ENCODE measurements at places on chromosomes 4 and X.

DNA sequence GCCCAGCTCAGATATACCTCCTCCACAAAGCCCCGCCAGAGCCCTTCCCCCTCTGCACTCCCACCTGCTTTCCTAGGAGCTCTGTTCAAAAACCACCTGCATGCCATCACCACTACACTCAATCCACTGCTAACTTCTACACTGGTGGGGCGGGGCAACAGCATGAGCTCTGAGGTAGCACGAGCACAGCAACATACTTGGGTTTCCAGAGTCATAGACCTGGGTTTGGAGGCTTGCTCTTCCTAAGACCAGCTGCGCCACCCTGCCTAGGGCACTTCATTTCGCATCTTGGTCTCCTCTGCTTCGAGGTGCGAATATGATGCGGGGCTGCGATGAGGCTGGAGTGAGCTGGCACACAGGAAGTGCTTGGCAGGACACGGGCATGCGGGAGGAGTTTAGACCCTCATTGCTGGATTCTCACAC, 3.6 kb downstream of the SASH3 start:
- peak; percentile 38 for DNase-seq

DNA sequence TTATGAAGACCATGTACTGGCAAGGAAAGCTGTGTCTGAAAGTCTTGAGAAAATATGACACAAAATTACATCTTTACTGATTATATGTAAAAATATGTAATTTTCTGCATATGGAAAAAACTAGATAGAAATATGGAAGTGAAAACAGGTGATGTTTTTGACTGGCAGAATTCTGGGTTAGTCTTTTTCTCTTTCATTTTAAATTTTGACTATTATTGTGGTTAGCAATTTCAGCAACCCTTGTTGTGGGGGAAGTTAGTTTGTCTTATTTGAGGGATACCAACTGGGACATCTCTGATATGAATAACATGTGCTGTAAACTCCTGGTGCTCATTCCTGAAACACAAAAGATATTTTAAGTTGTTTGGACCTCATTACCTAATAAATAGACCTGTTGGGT, 49.9 kb upstream of the CPEB2 start:
- DNase-seq: no peak

- DNase-seq: no peak
These were observed 359.6 kb upstream of the PITX2 start for GRCh38 chr4:110982486-110982885.

- DNase-seq: peak; percentile 26
These were observed 25.9 kb downstream of the SMIM31 start for GRCh38 chr4:164779811-164780216.

DNA sequence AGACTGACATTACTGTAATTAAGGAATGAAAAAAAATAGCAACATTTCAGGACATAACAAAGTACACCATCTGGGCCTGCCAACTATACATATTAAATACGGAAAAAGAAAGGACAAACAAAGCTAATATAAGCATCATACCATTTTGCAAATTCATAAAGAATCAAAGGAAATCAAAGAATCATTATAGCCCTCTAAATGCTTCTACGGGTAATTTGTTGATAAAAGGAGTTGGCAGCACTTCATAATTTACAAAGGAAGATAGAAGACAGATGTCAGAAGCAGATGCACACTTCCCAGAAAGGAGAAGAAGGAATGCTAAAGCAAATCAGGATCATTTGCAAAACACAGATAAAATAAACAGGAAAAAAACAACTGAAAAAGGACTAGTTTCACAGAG, 1757.3 kb downstream of the PCDH7 start:
- DNase-seq: no peak

DNA sequence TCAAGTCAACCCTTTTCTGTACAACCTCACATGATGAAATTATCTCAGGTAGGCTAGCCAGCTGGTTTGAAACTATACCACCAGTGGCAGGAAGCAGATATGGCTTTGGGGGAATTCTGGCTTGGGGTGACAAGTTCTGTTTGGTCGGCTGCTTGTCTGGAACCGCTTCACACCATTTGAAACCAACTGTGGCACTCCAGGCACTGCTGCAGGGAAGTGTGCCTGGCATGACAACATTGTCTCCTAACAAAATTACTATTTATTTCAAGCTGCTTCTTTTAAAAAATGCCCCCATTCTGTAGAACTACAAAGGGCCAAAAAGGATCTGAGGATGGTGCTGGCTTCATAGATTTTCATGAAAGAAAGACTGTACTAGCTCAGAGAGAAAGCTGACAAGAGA, 37.1 kb upstream of the GPM6B start:
- DNase-seq: no peak

- no peak for DNase-seq
These were observed 14.9 kb upstream of the CXCL8 start for GRCh38 chr4:73725510-73725909.

- no peak for DNase-seq
These were observed 129.8 kb upstream of the NAP1L5 start for GRCh38 chr4:88827442-88827841.

GRCh38 chr4:34091451-34091850, 2152.9 kb downstream of the ARAP2 start:
- DNase-seq: no peak

DNA sequence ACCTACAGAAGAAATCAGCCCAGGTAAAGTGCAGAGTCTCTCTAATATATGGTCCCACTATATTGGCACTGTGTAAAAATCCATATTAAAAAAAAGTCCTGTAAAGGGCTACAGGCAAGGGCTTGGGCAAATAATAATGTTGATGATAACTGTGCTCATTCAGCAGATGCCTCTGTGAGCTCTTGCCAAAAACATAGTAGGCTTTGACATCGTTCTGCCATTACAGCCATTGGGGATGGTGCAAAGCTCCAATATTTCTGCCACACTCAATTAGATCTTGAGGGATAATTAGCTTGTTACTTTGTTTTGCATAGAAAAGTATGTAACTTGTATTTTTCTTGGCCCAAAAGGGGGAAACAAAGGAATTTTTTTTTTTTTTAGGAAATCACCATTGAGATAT, 645.5 kb upstream of the FAM241A start:
- DNase-seq: no peak

GRCh38 chr4:148216866-148217814, 225.1 kb downstream of the NR3C2 start:
- peak; percentile 7 for DNase-seq

DNA sequence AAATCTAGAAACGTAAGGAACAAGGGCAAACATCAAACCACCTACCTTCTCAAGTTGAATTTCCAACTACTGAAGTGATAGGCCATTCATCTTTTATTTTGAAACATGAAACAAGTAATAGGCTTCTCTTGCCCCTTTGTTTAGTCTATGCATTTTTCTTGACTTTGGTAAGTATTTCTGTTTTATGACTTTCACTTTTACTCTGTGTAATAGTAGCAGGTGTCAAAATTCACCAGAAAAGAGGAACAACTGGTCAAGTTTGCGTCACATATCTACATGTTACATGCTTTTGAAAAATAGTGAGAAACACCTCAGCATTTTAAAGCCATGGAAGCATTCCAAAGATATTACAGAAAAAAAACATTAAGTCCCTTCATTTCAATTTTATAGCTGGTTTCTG, 157.1 kb upstream of the FTHL17 start:
- DNase-seq: no peak

DNA sequence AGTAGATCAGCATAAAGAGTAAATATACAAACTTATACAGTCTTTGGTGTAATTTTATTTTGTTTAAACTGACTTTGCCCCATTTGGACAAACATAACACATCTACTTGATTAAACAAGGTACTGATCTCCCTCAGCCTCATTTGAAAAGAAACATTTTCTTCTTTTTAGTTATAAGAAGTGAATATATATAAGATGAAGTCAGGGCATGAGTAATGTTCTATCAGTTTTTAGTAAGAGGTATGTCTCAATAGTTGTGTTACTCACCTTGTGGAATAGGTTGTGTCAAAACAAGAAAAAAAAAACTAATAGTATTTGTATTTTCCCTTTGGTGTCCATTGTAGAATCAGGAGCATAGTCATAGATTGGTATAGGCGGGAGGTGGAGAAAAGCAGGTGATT, 327.4 kb downstream of the RPA4 start:
- no peak for DNase-seq

- no peak for DNase-seq
These were observed 289.4 kb downstream of the TRAM1L1 start for GRCh38 chr4:116796022-116796421.

DNA sequence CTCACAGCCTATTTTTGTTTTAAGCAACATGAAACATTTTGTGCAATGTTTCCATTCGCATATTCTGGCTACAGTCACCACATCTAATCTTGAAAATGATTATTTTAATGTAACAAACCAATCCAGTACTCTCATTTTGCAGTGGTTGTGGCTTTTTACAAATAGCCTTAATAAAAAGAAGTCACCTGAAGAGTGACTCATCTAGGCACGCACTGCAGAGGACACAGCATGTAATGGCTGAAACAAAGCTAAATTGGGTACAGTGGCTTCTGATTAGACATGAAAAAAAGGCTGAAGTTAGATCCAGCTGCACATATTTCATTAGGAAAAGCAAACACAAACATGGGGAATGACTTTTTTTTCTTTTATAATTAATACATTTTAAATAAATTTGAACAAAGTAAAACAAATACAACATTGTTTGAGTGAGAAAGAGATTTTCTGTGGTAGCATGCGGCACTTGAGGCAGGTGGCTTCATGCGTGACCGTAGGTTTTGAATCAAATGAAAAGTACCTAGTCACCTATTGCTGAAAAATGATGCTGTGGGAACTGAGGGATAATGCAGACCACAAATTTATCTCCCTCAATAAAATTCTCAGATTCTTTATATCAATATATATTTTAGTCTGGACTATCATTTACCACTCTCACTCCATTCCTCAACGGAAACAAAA, 240.8 kb upstream of the DDX53 start:
- no peak for DNase-seq

- no peak for DNase-seq
These were observed 171.4 kb downstream of the SH3KBP1 start for GRCh38 chrX:19715711-19716638.

DNA sequence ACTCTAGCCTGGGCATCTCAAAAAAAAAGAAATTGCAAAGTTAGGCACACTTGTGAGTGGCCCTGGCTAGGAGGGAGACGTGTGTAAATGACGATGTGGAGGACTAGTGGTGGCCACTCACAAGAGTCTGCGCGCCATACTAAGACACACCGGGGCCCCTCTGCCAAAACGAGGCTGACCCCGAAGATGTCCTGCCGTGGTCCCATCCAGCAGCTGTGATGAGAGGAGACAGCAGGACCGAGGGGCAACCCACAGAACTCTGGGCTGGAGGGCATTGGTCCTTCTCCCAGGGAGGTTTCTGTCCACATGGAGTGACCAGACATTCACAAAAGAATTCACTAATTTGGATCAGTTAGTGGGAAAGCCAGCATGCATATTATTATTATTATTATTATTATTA, 47.4 kb downstream of the NOP14 start:
- DNase-seq: no peak

- no peak for DNase-seq
These were observed 23.2 kb upstream of the MXD4 start for GRCh38 chr4:2284934-2285612.

GRCh38 chr4:120704538-120704937, 218.0 kb downstream of the PRDM5 start:
- DNase-seq: no peak

DNA sequence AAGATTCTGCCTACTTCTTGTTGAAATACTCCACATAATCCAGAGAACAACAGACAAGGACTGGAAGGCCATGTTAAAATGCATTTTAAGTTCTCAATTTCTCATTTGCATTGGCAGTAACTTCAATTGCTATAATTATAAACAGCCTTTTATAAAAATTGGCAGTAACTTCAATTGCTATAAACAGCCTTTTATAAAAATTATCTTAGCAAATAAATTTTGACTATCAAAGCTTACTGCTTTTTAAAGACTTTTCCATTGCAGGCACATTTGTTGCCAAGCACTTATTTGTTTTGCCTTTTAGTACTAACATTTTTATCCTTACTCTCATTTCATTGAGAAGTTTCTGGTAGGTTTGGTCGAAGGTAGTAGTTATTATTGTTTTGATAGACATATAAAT, 17.8 kb downstream of the SCFD2 start:
- DNase-seq: no peak

DNA sequence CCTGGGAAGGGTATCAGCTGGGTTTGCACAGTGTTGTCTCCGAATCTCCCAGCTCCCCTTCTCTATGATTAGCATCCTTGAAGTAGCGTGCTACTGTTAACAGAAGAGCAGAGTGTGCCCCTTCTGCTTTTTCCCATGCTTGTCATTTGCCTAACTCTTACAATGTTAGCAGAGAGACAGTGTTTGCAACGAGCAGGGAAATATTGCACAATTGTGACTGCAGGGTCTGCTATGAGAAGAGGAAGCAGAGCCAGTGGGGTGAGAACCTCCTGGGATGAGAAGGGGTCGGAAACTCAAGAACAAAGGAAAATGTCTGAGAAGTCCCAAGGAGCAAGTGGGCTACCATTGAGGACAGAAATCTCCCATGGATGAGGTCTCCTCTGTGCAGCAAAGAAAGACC, 7.8 kb upstream of the CHRNA9 start:
- no peak for DNase-seq

DNA sequence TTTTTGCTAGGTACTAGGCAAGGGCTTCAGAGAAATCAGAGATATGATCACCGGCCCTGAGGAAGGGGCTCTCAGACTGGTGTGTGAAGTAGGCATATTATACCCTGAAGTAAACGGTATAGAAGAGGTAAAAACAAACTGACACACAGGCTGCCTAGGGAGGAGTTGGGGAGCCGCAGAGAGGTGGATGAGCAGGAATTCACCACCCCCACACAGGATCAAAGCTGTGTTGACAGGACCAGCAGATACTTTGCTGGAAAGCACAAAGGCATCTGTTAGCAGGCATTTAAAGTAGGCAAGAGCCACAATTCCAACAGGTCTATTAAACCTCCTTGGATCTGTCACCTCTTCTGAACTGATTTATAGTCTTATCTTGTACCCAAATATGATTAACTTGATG, 71.8 kb upstream of the GPR34 start:
- DNase-seq: no peak

DNA sequence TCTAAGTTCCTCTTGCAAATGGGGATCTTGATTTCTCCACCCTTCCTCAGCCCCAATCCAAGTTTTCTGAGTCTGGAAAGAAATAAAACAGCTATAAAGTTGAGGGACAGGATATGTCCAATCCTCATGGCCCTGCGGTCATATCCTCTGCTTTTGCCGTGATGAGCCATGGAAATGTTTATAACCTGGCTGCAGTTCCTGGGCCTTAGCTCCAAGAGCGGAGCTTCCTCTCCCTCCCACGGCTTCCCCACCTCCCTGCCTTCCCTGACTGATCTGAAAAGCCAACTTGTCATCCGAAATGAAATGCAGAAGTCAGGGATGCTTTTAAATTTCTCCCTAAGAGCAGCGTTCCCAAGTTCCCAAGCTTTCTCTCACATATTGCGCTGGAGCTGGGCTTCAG, 221.5 kb upstream of the SFRP2 start:
- no peak for DNase-seq

GRCh38 chrX:6718766-6719165, 183.8 kb upstream of the VCX3A start:
- no peak for DNase-seq

Measured in activated CD4-positive, alpha-beta T cell treated with anti-CD3 and anti-CD28 coated beads for 48 hours (primary cell).